ENCODE measurements at places on chromosomes 2 and 18.
A peak's percentile ranks its signal among the peaks of the same experiment; 100 is the strongest.

DNA sequence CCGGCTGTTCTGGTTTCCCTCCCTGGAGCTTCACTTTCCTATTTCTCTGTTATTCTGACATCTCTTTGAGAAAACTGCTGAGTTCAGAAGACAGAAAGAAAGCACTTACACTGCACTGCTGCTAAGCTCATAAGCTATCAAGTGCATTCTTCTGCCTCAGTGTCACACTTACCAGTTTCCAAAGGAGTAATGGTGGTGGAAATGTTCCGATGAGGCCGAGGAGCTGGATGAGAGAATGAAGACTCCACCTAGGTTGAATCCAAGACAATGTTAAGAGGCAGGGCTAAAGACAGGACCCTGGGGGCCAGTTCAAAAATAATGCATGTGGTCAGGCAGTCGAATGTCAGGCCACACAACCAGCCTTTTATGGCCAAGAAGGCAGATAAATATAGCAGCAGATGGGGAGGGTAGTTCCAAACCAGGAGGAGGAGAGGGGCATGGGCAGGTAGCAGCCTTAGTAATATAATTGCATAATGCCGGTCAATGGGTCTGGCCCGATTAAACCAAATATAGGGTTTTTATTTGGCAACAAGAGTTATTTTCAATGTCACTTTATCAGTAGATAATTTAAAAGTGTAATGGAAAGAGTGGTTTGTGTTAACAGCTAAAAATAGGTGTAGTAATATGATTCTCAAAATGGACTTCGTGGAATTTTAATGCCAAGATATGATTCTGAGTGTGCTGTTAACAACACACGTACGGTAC is at the start of gene MYOM1:
Gene MYOM1 (minus strand): TSS at position 338 of the 705 bp plus-strand sequence. CDS start 4,745 bp downstream, outside the sequence.
- DNase-seq: no peak

DNA sequence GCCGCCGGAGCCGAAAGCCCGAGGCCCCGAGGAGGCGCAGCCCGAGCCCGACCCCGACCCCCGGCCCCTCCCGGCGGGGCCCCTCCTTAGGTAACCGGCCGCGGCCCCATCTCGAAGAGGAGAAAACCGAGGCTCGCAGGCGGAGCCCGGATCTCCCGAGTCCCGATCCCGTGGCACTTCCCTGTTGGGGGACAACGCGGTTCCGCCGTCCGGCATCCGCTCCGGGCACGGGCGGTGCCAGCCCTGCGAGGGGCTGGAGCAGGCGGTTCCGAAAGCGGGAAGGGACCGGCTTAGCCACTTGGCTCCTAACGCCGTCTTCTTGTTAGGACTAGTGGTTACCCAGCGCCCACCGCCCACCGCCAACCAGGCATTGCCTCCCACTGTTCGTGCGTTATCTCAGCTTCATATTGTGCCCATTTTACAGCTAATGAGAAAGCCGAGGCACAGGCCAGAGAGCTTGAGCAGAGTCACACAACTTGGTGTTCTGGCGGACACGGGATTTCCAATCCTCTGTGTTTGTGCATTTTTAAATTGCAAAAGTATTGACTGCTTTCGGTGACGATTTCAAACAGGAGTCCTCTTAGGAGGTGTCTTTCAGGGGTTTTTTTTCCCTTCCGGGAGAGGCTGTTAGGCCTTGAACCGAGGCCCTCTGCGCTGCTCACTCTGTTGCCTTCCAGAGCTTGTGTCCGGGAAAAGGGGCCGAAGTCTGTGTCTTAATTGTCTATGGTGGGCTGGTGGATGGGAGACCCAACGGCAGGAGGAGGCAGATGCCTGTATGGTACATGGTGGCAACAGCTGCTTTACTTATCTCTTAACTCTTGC is 562 bp downstream of the CENPA start:
- DNase-seq: peak; percentile 25

- DNase-seq: no peak
These were observed 7.6 kb upstream of the FARSB start for GRCh38 chr2:222663479-222663878.

DNA sequence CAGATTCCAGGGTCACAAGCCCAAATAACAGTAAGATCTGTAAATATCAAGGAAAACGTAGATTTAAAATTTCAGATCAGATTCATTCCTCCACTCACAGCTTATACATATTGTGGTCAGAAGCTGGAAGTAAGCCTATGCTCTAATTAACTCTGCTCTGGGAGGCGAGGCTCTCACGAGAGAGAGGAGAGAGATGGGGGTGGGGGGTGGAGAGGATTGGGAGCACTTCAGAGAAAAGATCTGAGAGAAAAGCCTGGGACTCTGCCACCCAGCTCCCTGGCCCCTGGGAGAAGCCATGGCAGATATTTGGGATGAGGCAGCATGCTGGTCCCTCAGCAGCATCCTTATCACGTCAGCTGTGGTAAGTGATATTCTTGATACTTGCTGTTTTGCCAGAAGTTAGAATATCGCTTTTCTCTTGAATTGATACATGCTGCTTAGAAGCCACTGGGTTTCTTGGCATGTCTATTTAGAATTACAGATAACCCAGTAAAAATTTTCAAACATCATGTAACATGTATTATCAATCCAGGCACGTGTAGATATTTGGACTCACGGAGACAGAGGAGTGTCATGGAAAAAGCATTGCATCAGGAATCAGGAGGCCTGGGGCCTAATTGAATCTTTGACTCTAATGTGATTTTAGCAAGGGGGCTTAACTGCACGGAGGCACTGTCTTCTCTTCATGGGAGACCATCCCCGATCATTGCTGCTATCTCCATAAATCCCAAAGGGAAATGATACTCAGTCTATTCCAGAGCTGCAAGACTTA is 265.4 kb downstream of the HRH4 start:
- DNase-seq: no peak

- DNase-seq: no peak
These were observed 121.9 kb upstream of the MSTN start for GRCh38 chr2:190184460-190184859.

DNA sequence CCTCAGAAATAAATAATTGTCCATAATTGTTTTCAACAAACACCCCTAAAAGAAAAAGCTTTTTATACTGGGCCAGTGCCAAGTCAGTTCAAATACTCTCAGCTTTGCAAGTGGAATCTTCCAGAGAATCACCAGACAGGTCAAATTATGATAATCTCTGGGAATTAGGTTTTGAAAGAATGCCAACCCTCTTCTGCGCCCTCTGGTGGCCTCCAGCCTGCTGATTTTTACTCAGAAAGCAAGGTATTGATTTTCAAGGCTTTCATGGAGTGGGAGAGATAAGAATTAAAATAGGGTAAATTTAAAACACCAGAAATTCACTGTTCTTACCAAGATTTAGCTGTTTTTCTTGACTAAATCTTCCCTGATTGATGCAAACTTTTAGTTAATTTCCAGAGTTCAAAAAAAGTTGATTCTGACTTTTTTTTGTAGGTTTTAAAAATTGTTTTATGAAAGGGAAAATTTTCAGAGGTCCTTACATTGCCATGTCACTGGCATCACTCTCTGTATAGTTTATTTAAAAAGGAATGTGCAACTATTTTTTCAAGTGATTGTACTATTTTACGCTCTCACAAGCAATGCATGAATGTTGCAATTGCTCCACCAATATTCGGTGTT is 282.9 kb upstream of the TNP1 start:
- no peak for DNase-seq

DNA sequence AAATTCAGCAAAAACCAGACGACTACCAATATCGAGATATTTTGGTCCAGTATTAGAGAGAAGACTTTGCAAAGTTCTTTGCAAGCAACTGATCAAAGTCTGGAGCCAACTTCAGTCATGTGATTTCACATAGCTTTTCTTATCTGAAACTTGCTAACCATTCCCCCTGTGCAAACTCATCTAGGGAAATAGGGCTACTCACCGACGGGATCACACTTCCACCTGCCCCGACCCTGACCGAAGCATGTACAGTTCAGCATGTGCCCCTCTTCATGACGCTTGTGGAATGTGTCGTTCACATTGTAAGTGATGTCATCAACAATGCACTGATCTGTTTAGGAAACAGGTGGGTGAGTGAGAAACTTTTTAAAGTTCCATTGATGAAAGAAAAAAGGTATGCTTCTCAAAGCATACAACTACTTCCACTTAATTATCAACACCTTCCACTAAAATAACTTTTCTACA is 15.4 kb downstream of the FN1 start:
- DNase-seq: no peak

DNA sequence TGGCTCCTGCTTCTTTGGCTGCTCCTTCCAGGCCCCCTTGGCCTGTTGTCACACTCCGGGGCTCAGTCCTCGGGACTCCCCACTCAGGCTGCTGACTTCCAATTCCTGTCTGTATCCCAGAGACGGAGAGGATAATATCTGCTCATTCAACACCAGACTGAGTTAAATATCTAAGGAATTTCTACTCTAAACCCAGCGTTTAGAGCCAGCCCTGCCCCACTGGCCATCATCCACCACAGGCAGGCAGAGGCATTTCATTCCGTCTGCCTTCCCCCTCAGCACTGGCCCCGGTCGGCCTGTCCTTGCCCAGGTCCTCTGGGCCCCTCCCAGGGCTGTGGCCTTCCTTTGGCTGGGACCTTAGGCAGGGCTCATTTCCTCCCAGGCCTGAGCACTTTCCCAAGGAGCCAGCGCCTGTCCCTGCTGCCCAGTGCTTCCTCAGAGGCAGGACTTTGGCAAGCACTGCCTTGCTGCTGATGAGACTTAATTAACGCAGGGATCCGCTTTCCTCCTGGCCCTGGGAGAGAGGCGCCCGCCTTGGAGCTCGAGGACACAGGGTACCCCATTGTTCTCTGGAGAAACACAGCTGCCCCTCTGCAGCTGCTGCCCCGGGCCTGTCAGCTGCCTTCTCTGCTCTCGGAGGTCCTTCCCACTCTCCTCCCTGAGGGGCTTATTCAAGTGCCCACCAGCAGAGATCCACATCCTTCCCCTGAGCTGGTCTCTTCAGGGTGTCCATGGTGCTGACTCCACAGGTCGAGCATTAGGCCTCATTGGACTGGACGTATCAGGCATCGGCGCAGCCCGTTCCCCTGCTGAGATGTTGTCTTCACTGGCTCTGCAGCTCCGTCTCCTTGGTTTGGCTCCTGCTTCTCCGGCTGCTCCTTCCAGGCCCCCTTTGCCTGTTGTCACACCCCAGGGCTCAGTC is 42.8 kb downstream of the ATOH8 start:
- DNase-seq: peak; percentile 72

GRCh38 chr2:233156001-233156400 is 95.5 kb upstream of the ATG16L1 start:
- DNase-seq: no peak

- no peak for DNase-seq
These were observed 256.6 kb upstream of the ID2 start for GRCh38 chr2:8424997-8425900.

DNA sequence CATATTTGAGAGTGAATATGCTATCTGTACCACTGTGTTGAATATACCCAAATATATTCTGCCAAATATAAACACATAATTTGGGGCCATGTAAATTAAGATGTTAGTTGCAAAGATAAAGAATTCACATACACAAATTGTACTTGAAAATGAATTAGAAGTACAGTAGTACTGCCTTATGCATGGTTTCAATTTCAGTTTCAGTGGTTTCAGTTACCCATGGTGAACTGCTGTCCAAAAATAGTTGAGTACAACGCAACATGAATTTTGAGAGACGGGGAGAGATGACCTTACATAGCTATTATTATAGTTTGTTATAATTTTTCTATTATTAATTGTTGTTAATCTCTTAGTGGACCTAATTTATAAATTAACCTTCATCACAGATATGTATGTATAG is 1313.0 kb upstream of the FAM98A start:
- no peak for DNase-seq

- DNase-seq: no peak
These were observed 234.8 kb upstream of the RAB6C start for GRCh38 chr2:129744649-129745048.

GRCh38 chr2:8597559-8598225 is 84.2 kb upstream of the ID2 start:
- no peak for DNase-seq

DNA sequence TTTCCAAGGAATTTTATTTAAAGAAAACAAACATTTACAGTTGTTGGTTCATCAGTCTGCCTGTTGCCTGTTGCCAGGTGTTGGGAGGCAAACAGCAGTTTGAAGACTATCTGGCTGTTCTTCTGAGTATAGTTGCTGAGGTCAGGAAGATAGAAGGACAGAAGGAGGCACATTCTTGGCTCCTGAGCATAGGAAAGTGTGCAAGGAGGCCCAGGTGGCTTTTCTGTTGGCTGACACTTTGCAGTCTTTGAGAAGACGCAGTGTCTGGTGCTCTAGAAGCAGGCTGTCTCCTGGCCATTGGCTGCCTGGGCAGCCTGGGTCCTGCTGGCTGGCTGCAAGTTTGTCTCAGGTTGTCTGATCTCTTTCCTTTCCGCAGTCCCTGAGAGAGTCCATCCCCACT is 36.4 kb downstream of the TMEM17 start:
- no peak for DNase-seq

- DNase-seq: no peak
These were observed 48.0 kb upstream of the ATP6V1B1 start for GRCh38 chr2:70887550-70888246.

DNA sequence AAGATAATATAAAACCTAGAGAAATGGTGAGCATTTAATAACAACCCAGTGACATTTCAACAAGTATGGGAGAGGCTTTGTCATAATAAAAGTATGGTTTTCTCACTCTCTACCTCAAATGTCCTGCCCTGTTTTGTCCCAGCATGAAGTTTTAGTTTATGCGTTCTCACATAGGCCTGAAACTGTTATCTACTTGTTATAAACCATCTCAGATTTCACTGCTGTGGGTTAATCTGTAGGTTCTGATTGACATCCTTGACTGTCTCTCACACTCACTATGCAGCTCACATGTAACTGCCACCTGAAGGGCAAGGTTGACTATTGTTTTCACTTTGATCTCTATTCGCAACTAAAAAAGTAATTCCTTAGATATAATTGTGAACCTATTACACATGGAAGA is 44.9 kb downstream of the ZEB2 start:
- no peak for DNase-seq

GRCh38 chr2:27502142-27502541 is 5.5 kb downstream of the GCKR start:
- DNase-seq: no peak

DNA sequence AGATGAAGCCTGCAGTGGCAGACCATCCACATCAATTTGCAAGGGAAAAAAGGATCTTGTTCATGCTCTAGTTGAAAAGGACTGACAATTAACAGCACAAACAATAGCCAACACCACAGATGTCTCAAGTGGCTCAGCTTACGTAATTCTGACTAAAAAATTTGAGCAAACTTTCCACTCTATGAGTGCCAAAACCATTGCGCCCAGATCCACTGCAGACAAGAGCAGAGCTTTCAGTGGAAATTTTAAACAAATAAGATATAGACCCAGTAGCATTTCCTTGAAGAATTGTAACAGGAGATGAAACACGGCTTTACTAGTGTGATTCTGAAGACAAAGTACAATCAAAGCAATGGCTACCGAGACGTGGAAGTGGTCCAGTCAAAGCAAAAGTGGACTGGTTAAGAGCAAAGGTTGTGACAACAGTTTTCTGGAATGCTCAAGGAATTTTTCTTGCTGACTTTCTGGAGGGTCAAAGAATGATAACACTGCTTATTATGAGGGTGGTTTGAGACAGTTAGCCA is 12.0 kb upstream of the ZNF396 start:
- peak; percentile 77 for DNase-seq

GRCh38 chr18:75123113-75123512 is 85.8 kb downstream of the PTGR3 start:
- no peak for DNase-seq

All from astrocyte of the hippocampus (primary cell).